ENCODE measurements at places on chromosomes 12 and 14. TPM values are rescaled to one million over a fixed set of nuclear protein-coding genes. Genes with fewer than 3 reads are reported as not detected.

GUCY2C gene
- total RNA-seq: not detected

RPS6KA5 gene
- total RNA-seq: 0.78 TPM

HSPA2 gene
- 0.73 TPM for total RNA-seq

GLIPR1L1 gene
- not detected for total RNA-seq

KCNC2 gene
- total RNA-seq: not detected

CLEC4C gene
- total RNA-seq: not detected

CACNA1C gene
- total RNA-seq: 5.1 TPM

Data from subcutaneous preadipocyte (primary cell).